ENCODE measurements at places on chromosomes 6 and 20.

DNA sequence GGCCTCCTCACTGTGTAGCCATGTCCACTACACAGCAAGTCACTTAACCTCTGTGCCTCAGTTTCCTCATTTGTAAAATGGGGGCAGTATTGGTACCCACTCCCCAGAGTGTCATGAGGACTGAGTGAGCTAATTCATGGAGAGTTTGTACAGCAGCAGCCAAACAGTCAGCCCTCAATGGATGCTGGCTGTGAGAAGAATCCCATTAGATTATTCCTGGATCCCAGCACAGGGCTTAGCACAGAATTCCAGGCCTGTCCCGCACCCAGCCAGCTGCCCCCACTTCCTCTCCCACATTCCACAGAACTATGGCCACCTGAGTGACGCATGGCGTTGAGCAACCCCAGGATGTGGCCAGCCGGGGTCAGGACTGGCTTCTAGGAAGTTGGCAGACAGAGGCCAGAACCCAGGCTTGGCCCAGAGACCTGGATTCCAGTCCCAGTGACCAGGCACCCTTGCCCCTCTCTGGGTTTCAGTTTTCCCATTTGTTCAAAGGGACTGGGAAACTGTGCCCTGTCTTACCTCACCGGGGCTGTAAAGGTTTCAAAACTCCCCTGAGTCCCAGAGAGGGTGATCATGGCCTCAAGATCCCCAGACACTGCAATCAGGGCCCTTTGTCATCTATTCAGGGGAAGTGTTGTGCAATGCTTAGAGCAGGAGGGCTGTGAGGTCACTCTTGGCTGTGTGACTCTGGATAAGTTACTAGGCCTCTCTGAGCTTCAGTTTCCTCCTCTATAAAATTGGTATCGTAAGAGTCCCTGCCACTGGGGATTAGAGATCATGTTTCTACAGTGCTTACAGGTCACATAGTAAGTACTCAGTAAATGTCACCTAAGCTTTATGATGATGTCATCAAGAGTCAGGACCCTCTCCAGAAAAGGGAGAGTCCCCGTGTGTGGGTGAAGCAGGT, 3.0 kb upstream of the TGM2 start:
- no peak for DNase-seq

GRCh38 chr6:168116438-168116974, 37.5 kb upstream of the FRMD1 start:
- DNase-seq: no peak

GRCh38 chr20:4488407-4489339, 233.0 kb upstream of the PRND start:
- no peak for DNase-seq

GRCh38 chr20:53336892-53337291, 256.7 kb downstream of the ZNF217 start:
- DNase-seq: no peak

GRCh38 chr20:4047614-4048013, 32.3 kb upstream of the RNF24 start:
- no peak for DNase-seq

GRCh38 chr6:167146135-167146534, 11.6 kb downstream of the GPR31 start:
- no peak for DNase-seq

- no peak for DNase-seq
Measured at GRCh38 chr6:84582997-84583396, 181.4 kb downstream of the TBX18 start.

DNA sequence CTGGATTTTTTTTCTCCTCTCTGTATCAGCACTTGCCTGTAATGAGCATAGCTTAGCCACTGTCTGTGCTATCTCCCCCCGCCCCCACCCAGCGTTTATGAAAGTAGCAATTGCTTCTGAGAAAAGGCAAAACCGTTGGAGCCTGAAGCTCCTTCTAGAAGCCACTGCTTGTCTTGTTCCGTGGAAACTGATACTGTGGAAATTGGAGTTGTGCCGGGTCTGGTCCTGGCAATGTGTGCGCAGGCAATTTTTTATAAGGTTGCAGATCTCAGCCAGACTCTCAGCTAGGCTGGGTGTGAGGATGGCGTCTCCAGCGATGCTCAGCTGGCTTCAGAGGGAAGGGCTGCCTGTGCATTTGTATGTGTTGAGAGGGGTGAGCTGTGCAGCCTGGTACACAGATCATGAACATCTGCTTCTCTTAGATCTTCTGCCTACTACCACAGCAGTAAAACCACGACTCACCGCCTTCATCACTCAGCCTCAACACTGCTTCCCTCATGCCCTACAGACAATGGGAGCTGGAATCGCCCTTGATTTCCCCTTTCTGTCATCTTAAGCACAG, 72.4 kb upstream of the GTSF1L start:
- no peak for DNase-seq

DNA sequence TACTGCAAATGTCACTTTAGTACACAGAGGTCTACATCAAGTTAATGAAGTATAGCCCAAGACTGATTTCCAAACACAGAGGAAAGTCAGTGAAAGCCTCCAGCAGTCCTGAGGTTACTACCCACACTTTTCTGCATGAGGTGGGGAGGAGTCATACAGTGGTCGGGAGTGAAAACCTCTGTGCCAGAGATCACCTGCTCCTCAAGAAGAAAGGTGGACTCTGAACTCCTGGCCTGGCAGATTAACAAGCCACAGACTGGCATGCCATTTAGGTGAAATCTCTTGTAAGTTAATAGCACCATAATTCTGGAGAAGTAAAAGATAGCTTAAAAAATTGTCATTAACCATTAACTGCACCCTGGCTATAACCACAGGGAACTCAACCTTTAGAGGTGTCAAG, 125.0 kb upstream of the LAMP5 start:
- DNase-seq: no peak

GRCh38 chr6:72363844-72364740, 257.8 kb upstream of the KCNQ5 start:
- no peak for DNase-seq

GRCh38 chr6:13667655-13668054, 44.0 kb downstream of the RANBP9 start:
- no peak for DNase-seq

- no peak for DNase-seq
Measured at GRCh38 chr6:28330041-28330440, 5.9 kb downstream of the ZSCAN31 start.
